Peyer's patch (tissue), 4 donors: ENCODE measurements at places on chromosomes 6 and 20. TPM values are rescaled to one million over a fixed set of nuclear protein-coding genes. Genes with fewer than 3 reads are reported as not detected.
A peak's percentile ranks its signal among the peaks of the same experiment; 100 is the strongest.

The PRSS16 gene
- total RNA-seq, result 37.1 TPM

The MEP1A gene
- total RNA-seq, result 748 TPM

GRCh38 chr20:20732641-20733040 lies 20.2 kb upstream of the RALGAPA2 start:
- no peak overlapping the region for H3K4me3 ChIP-seq
- H3K36me3 ChIP-seq, result no peaks in the 10 kb centered on the region
- no peaks in the 10 kb centered on the region for H3K27me3 ChIP-seq

The RBM24 gene
- total RNA-seq, result 5.0 TPM

GRCh38 chr6:39821742-39822532 lies 29.8 kb downstream of the DAAM2 start:
- peak overlapping the region; percentile 12 for H3K4me3 ChIP-seq
- H3K4me1 ChIP-seq, result no peaks in the 10 kb centered on the region
- DNase-seq, result no peak
- no peaks in the 10 kb centered on the region for H3K27me3 ChIP-seq
- peak overlapping the region; percentile 83 for H3K27ac ChIP-seq
